ENCODE measurements at places on chromosomes 16 and 17. TPM values are rescaled to one million over a fixed set of nuclear protein-coding genes. Genes with fewer than 3 reads are reported as not detected.

Gene RNF222
- not detected for total RNA-seq

Gene STAC2
- not detected for total RNA-seq

Gene CCL1
- not detected for total RNA-seq

Gene RUNDC3A
- total RNA-seq = 0.33 TPM

Gene SLC16A6
- 2.0 TPM for total RNA-seq

Gene SLC22A31
- not detected for total RNA-seq

Gene CACNA1G
- not detected for total RNA-seq

Gene KRTAP3-2
- not detected for total RNA-seq

Gene SKAP1
- 0.65 TPM for total RNA-seq

Gene RND2
- 0.10 TPM for total RNA-seq

Gene PRSS27
- total RNA-seq = 1.1 TPM

Gene CCL4
- not detected for total RNA-seq

Gene TMC8
- total RNA-seq = 0.38 TPM

Gene AANAT
- total RNA-seq = not detected

Gene SDR42E2
- not detected for total RNA-seq

Gene CHST5
- total RNA-seq = not detected

Gene KRT36
- not detected for total RNA-seq

Measured in vein endothelial cell (primary cell).